ENCODE measurements at places on chromosomes 12 and 14.

DNA sequence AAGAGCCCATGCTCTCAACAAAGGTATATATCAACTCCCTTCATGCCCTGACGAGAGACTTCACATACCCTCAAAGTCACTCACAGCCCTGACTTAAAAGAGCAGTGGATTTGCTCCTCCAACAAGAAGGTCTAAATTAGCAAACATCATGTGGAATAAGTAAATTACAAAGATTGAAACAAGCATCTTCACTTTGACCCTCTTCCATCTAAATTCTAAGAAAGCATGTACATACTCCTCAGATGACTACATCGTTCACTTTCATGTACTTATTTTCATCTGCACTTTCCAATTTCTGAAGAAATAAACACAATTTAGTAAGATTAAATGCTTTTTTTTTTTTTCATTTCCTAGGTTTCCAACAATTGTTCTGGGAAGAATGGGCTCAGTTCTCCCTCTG lies 38.6 kb upstream of the KRR1 start:
- DNase-seq: no peak

- no peak for DNase-seq
Measured at GRCh38 chr12:106915635-106916026, 40.1 kb upstream of the TMEM263 start.

GRCh38 chr14:103443111-103443510 lies 57.9 kb downstream of the MARK3 start:
- no peak for DNase-seq

DNA sequence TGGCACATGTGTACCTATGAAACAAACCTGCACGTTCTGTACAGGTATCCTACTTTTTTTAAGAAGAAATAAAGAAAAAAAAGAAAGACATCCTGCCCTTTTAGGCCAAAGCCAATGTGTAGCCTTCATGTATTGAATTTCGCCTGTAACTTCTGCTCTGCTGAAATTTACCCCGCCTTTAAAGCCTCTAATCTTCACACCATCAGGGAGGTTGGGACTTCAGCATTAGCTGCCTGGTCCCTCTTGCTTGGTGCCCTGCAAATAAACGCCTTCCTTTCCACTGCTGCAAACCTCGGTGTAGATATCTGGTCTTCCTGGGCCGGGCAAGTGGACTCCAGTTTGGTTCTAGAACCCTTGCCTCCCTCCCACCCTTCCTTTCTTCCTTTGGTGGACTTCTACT lies 2.6 kb upstream of the KRT71 start:
- DNase-seq: no peak

DNA sequence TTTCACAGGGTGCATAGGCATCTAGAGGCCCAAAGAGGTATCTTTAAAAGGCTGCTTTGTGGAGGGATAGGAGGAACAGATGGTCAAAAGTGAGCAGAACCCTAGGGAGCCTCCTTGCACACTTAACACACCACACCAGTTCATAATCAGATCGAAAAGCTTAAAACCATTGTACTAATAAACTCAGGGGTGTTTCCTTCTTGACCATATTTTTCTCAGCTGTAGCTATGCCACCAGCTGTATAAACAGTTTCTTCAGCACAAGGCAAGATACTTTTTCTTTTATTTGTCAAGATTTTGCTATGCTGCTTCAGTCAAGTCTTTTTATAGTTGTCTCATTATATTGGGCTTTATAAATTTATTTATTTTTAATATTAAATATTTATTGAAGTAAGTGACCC lies 88.7 kb downstream of the RIC8B start:
- DNase-seq: no peak

DNA sequence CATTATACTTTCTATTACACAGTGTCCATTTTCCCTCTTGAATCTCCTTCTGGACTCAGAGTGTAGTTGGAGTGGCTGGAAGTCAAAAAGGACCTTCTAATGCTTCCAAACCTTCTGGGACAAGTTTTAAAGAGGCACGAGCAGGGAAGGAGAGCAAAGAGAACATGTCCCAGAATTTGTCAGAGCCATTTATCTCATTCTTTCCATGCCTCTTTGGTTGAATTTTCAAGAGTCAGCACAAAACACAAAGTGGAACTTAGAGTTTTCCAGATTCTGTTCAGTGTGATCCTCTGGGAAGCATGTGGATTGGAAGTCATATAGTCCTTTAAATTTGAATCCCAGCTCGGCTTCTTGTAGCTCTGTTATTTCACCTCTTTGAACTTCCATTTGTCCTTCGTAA lies 138.2 kb upstream of the PWP1 start:
- DNase-seq: no peak

- no peak for DNase-seq
Measured at GRCh38 chr12:53951577-53952334, 2.9 kb upstream of the HOXC12 start.

DNA sequence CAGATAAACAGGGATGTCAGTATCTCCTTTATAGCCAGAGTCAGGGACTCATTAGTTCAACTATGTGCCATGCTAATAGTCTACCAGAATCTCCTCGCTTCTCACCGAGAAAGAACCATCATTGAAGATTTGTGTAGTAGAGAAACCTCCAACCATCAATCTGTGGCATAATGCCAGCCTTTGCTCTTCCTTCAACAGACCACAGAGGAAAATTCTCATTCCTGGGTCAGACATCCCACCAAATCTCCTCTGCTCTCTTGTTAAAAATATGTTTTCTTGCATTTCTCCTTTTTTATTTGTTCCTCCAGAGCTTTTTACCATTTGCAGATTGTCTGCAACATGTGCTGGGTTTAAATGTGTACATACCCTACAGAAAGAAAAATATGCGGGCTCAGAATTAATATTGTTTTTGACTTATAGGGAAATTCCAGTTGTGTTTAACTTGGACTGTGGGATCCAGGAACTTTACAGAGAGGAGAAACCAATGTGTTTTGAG lies 64.9 kb downstream of the LLPH start:
- DNase-seq: no peak

GRCh38 chr12:1811948-1812291 lies 8.4 kb upstream of the LRTM2 start:
- no peak for DNase-seq

DNA sequence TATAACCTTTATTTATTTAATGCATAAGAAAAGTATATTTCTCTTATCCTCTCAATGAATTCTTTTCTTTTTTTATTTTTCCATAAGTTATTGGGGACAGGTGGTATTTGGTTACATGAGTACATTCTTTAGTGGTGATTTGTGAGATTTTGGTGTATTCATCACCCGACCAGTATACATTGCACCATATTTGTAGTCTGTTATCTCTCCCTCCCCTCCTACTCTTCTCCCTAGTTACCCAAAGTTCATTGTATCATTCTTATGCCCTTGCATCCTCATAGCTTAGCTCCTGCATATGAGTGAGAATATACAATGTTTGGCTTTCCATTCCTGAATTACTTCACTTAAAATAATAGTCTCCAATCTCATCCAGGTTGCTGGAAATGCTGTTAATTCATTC lies 1900.0 kb upstream of the SEL1L start:
- no peak for DNase-seq

DNA sequence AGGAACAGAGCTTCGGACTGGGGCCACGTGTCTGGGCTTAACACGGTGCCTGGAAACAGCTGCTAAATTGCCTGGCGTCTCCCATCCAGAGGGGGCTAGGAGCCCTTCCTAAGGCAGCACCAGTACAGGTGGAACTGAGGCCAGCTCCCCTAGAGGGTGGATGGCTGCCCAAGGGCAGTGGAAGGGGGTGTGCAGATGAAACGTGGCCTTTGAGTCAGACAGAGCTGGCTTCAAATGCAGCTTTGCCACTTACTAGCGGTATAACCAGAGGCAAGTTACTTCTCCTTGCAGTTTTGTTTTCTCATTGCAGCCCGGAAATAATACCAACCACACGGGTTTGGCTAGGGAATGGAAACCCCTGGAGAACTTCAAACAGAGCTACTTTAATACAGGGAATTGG lies 59.3 kb upstream of the SLC24A4 start:
- DNase-seq: no peak

DNA sequence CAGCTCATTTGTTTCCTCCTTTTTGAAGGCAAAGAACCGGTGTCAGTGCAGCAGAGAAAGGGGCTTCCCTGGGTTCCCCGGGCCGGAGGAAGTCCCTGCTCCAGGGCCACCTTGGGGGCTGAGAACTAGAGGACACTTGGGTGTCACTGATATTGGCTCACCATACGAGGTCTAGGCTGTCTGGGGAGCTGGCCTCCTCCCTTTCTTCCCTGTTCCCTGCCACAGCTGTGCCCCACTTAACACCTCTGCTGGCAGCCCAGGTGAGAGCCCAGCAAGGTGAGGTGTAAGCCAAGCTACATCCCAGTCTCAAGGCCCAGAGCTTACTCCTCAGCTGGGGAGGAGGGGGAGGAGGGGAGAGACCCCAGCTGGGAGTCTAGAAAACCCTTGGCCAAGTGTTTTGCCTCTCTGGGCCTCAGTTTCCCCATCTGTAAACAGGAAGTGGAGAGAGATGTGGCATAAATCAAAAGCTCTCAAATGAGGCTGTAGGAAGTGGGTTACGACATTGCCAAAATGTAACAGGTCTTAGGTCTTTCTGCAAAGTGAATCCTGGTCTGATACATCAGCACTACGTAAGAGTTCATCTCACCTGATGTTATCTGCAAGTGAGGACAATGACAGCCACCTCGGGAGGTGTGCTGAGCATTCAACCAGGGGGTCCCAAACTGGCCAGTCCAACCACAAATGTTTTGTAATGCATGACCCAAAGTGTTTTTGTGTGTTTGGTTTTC lies 25.5 kb downstream of the RASAL1 start:
- no peak for DNase-seq

- no peak for DNase-seq
Measured at GRCh38 chr14:51310505-51310944, 70.5 kb downstream of the TMX1 start.

DNA sequence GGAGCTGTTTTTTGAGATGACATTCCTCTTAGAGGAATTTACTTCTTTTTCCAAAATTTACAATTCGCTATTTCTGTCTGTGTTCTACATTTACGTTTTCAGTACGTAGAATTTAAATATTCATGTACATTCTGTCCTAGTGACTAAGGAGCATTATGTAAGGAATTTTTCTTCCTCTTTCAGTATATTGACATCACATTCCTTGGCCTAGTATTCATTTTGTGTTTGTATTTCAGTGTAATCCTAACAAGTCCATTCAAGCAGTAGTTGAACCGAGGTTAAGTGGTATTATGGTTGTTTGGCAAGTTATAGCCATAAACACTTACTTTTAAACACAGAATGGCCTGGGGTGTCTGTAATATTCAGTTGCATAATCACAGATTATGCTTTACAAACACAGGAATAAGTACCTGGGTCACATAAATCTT lies 465.2 kb downstream of the PCNX1 start:
- no peak for DNase-seq

DNA sequence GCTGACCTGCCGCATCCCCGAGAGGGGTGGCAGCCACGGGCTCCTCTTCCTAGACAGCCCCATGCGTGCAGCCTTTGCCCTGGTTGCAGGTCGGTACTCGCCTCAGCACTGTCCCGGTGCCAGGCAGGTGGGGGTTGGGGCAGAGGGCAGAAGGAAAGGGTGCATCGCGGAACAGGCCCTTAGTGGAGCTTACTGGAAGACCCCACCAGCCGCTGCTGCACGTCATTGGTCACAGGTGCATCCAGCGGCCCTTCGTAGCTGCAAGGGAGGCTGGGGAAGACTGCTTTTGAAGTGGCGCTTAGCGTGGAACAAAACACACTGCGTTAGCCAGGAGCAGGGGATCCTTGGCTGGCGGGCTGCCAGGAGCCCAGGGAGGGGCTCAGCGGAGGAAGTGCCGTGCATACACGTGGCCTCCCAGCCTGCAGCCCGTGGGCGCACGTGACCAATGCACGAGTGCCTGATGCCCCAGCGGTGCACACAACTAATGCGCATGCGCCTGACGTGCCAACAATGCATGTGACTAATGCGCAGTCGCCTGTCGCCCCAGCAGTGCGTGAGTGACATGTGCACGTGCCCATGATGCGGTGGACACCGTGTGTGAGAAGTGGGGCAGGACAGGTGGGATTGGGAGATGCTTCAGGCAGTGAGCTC lies 5.0 kb upstream of the EP400 start:
- no peak for DNase-seq

- DNase-seq: no peak
Measured at GRCh38 chr12:70074510-70074909, 168.7 kb upstream of the CNOT2 start.

- no peak for DNase-seq
Measured at GRCh38 chr14:93905623-93906022, 21.5 kb upstream of the FAM181A start.

- DNase-seq: no peak
Measured at GRCh38 chr14:35408026-35408425, 3.5 kb upstream of the NFKBIA start.

- DNase-seq: no peak
Measured at GRCh38 chr14:52153939-52154338, 85.1 kb upstream of the NID2 start.

DNA sequence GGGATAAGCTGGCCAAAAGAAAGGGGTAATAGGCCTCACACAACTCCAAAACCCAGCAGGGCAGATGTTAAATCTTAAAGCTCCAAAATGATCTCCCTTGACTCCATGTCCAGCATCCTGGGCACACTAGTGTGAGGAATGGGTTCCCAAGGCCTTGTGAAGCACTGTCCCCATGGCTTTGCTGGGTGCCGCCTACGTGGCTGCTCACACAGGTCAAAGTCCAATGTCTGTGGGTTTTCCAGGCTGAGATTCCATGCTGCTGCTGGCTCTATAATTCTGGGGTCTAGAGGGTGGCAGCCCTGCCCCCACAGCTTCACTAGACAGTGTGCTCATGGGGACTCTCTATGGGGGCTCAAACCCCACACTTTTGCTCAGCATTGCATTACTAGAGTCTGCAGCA lies 145.3 kb upstream of the GRIN2B start:
- no peak for DNase-seq

DNA sequence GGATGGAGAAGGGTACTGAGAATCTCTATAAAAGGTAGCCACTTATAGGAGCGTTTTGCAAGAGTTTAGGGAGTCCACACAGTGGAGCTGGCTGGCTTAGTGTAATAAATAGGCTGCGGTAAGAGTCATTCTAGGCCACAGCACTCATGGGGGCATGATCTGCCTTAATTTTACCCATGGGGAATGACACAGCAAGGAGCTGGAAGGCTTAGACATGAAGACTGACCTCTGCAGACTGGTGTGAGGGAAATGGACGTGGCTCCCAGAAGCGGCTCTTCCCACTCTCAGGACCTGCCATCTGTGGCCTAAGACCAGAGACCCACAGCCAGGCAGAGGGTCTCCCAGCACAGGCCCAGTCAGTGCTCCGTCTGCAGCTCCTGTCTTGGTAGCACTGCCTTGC lies 173.3 kb downstream of the PPM1H start:
- no peak for DNase-seq

DNA sequence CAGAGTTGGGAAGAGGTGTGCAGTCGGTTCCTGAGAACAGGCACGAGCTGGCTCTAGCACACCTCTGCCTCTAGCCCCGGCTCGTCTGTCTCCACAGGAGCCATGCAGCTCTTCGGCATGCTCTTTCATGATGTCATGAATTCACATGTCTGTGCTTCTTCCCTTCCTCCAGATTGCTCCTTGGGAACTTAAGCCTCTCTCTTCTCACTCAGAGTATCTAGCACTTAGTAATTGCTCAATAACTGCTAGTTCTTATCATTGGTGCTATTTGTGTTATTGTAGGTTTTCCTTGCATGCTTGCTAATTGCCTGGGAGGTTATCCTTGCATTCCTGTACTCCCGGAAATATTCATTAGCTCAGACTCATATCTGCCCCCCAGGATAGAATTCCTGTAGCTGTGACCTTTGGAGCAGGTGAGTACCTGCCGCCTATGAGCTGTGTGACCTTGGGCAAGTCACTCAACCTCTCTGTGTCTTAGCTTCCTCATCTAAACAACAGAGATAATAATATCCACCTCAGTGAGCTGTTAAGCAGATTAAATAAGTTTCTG lies 19.5 kb downstream of the FAM181A start:
- DNase-seq: no peak
